NCI-H446 (cell line): ENCODE measurements at places on chromosomes 11 and 22.

GRCh38 chr11:64759722-64760719, at the start of gene PYGM:
Gene PYGM (minus strand): TSS chr11:64759974. CDS start chr11:64759898, 76 bp downstream.
- peak; percentile 33 for DNase-seq

- DNase-seq, result no peak
These were observed 933.5 kb downstream of the BRD1 start for GRCh38 chr22:48894064-48894671.

DNA sequence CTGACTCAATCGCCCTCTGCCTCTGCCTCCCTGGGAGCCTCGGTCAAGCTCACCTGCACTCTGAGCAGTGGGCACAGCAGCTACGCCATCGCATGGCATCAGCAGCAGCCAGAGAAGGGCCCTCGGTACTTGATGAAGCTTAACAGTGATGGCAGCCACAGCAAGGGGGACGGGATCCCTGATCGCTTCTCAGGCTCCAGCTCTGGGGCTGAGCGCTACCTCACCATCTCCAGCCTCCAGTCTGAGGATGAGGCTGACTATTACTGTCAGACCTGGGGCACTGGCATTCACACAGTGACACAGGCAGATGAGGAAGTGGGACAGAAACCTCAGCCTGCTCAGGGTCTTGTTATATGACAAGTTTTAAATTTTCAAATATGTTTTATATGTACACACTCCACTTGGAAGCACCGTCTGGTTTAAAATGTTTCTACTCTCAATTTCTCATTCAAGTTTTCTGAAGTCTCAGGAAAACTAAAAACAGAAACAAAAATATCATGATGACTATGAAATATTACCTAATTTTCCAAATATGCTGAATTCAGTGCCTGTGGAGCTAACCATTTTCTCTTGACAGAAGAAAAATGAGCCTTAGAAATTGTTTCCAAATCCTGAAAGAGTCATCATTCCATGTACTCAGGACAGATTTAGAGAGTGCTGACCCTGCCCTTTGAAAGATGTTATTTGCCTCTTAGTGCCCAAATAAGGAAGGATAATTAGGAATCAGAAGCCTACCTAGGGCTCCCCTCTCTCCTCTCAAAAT, 48.8 kb upstream of the TOP3B start:
- no peak for DNase-seq

DNA sequence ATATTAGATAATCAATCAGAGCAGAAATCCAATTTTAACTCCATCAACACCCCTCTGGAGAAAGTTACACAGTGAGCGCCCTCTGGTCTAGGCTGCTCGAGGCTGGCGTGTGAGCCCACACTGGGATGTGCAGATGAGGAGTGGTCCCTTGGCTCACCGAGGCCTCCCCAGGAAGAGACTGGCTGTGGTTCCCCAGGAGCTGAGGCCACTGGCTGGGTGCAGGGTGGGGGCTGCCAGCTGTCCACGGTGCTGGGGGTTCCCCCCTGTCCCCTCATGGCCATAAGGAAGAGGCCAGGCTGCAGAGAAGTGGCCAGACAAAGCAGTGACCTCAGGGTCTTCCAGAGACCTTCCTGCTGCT, 750.7 kb downstream of the BRD1 start:
- no peak for DNase-seq

DNA sequence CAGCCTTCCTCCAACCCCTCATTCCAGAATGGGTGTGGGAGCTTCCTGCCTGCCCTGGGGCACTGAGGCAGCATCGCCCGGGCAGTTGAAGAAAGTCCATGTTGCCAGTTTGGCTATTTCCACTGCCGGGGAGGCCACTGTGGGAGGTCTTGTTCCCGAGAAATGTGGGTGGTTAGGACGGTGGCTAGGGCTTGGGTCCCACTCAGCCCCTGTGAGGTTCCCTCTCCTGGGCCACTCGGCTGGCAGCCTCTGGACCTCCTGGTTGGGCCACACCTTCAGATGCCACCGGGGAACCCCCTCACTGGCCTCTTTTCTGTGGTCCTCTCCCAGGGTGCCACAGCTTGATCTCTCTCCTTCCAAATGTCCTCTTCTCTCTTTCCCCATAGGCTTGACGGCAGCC, 5.1 kb upstream of the PPP6R3 start:
- no peak for DNase-seq

GRCh38 chr11:119282495-119282894, 34.4 kb downstream of the MCAM start:
- no peak for DNase-seq

DNA sequence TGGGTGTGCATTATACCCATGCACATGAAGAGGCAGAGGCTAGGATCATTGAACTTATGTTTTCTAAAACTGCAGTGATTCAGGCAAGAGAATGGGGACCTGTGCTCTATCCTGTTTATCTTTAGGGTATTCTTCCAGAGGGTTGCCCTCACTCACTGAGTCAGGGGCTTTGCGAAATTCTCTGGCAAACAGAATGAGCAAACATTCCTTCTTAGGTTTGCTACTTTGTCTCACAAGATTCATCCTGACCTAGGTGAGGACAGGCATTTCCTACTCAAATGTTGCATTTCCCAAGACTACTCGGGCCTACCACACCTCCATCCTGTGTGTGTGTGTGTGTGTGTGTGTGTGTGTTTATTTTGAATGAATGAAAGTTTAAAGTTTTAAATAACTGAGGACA, 2.7 kb upstream of the EIF3M start:
- no peak for DNase-seq

DNA sequence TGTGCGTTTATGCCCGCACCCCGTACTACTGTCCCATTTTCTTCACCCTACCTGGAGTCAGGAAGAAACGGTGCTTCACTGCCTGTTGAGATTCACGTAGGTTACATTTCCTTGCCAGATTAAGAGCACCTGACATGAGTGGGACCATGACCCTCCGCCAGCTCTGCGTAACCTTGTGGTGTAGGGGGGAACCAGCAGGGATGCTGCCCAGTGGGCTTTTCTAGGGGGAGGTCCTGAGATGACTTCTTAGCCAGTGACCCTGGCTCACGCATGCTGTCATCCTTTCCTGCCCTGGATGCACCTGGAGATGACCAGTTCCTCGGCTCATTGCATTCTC, 967 bp upstream of the ARVCF start:
- no peak for DNase-seq

DNA sequence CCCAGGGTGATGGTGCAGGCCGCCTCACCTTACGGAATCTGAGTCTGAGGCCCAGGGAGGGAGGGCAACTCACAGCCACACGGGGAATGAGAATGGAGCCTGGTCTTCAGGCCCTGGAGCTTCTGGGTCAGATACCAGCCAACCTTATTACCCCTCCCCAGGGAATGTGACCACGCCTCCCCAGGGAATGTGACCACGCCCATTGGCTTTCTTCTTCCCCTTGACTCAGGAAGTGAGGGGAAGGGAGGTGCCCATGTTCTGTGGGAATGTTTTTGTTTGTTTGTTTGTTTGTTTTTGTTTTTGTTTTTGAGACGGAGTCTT, 57.5 kb upstream of the RBFOX2 start:
- DNase-seq, result no peak

- no peak for DNase-seq
These were observed 28.8 kb downstream of the KIAA0930 start for GRCh38 chr22:45211848-45212247.

DNA sequence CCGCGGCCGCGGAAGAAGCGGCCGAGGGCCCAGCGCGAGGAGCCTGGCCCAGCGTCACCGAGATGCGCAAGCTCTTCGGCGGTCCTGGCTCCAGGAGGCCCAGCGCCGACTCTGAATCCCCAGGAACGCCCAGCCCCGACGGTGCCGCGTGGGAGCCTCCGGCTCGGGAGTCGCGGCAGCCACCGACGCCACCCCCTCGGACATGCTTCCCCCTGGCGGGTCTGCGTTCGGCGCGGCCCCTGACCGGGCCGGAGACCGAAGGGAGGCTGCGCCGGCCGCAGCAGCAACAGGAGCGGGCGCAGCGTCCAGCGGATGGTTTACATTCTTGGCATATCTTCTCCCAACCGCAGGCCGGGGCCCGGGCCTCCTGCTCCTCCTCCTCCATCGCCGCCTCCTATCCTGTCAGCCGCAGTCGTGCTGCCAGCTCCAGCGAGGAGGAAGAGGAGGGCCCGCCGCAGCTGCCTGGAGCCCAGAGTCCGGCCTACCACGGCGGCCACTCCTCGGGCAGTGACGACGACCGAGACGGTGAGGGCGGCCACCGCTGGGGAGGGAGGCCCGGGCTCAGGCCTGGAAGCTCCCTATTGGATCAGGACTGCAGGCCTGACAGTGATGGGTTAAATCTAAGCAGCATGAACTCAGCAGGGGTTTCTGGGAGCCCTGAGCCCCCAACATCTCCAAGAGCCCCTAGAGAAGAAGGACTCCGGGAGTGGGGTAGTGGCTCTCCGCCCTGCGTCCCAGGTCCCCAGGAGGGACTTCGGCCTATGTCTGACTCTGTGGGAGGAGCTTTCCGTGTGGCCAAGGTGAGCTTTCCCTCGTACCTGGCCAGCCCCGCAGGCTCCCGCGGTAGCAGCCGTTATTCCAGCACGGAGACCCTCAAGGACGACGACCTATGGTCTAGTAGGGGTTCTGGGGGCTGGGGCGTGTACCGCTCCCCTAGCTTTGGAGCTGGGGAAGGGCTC, 1.2 kb downstream of the ARHGEF17 start:
- no peak for DNase-seq

DNA sequence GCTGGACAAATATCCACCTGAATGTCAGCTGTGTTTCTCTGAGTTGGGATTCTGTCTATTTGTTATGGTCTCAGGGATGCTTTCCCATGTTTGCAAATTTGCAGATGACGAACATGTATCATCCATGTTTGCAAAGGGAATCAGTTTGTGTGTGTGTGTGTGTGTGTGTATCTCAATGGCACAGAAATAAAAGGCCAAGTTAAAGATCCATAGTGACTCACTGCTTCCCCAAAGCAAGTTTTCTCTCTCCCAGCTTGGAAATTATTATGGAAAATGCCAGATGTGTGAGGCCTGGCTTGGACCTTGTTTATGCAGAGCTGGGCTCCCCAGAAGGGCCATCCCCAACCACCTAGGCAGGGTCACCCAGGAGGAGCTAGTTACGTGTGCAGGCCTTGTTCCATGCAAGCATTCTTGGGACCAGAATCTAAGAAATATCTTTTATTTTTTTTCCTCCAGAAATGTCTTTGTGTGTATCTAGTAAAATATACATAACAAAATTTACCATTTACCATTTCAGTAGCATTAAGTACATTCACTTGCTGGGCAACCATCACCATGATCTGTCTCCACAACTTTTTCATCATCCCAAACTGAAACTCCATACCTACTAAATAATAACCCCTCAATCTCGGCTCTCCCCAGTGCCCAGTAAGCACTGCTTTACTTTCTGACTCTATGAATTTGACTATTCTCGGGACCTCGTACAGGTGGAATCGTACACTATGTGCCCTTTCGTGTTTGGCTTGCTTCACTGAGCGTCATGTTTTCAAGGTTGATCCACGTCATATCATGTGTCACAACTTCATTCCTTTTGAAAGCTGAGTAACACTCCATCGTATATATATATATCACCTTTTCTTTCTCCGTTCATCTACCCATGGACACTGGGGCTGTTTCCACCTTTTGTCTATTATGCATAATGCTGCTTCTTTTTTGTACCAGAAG, 56.6 kb upstream of the WNT7B start:
- DNase-seq, result no peak

GRCh38 chr11:68313574-68314202, 1.3 kb downstream of the LRP5 start:
- DNase-seq, result no peak

DNA sequence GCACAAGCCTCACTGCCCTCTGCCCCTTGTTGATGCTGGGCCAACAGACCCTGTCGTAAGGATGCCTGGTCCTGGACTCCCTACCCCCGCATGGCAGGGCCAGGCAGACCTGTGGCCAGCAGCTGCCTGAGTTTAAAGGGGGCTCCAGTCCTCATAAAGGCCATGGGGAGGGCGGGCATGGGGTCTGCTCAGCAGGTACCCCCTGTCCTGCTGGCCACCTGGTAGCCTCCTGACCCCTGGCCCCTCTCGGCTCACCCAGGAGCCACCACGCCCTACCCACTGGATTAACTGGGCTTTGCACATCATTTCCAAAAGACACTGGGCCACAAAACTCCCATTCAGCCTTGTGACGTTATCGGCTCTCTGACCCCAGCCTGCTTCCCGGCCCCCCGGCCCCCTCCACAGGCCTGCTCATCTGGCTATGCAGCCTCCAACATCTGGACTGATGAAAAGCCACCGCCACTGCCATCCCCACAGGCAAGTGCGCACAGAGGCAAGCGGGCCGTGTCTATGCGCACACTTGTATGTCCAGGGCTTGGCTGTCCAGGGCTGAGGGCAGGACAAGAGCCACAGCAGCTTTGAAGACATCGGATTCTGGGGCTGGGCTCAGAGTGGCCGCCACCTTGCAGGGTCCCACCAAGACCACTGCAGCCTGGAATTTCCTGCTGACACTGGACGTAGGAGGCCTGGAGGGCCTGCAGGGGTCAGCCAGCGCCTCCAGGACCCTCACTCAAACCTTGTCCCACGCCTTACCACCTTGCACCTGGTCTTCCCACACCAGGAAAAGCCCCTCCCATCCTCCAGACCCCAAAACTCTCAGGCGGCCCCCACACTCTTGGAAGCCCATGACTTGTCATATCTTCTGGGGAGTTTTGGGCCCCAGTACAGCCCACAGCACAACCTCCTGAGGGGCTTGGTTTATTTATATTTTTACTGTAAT, 48.7 kb downstream of the IGF2 start:
- no peak for DNase-seq

GRCh38 chr11:1916986-1917522, 2.4 kb upstream of the TNNT3 start:
- DNase-seq, result no peak

DNA sequence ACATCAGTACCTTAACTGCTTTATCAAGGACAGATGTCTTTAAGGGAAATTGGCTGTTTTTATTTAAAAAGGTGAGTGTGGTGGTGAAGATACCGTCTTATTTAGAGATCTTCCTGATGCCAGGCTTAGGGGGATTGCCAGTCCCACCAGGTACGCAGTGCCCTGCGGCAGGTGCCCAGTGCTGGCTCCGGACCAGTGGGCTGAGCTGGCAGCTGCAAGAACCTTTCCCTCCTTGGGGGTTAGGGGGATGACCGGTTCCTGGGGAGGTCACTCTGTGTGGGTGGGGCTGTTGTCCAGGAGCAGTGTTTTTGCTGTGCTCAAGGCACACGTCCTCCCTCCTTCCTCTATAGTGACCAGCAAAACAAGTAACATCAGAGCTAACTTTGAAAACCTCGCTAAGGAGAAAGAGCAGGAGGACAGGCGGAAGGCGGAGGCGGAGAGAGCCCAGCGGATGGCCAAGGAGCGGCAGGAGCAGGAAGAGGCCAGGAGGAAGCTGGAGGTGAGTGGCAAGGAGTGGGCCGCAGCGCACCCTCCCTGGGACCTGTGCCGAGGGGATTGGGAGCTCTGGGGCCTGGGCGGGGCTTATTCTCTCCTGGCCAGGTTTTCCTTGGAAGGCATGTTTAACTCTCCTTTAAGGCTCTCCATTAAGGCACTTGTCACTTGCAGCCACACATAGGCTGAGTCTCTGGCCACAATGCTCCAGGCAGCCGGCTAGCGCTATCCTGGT, 30.5 kb downstream of the CTTN start:
- no peak for DNase-seq
